Non-pigmented ciliary epithelial cell (primary cell): ENCODE measurements at places on chromosomes 16 and 17.
A peak's percentile ranks its signal among the peaks of the same experiment; 100 is the strongest.

- DNase-seq, result no peak
These were observed 7.1 kb upstream of the TM4SF5 start for GRCh38 chr17:4764595-4764994.

DNA sequence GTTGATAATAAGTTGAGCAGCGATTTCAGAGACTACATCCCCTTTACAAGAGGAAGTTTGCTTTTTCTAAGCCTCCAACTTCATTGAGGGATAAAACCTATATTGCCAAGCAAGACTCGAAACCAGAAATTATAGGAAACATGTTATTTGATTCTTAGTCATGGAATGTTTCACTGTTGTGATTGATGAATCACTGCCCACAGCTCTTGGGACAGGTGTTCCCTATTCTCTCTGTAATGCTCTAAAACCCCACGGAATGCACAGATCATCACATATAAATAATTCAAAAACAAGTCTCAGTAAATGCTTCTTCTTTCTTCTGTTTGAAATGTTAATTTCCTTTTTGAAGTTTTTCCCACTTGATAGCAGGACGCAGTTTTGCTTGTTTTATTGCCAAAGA is 809.5 kb upstream of the GOT2 start:
- DNase-seq, result peak; percentile 79

- no peak for DNase-seq
These were observed 92.1 kb downstream of the TBC1D16 start for GRCh38 chr17:79943347-79944241.

DNA sequence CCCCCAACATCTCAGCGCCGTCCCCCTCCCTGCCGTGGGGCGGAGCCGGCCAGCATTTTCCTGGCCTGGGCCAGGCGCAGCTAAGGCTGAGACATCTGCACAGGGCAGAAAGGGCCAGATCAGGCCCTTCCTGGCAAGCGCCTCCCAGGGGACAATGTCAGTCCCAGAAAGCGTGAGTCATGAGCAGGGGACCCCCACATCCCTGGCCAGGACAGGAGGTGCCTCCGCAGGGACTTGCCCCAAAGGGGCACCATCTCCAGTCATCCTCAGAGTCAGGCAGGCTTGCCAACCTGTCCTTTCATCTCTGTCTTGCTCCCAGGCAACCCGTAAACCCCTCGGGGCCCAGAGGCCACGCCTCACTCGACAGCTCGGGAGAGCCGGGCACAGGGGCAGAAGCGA is 43.2 kb downstream of the SOCS1 start:
- DNase-seq, result no peak

DNA sequence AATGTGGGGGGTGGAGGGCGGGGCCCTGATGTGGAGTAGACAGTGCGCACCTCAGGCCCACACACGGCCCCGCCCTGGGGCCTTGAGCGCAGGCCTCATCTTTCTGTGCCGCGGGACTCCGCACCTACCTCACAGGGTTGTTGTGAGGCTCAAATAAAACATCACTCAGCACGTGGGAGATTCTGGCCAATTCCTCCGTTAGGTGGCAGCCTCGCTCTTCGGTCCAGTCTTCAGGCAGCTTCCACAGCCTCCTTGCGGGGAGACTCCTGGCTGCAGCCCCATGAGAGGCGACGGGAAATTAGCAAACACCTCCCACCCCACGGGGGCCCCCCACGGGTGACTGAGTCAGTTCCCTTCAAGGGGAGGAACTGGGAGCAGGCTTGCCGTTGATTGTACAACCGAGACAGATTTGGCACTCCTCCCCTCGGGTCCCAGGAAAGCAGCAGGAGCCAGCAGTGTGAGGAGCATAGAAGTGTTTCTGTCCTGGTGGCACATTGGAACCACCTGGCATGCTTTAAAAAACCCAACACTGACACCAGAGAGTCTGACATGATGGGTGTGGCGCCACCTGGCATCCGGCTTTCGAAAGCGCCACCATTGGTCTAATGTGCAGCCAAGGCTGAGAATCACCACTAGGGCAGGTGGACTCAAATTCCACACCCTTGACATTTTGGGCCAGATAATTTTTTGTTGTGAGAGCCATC is 7.6 kb downstream of the MRM1 start:
- DNase-seq, result no peak

- no peak for DNase-seq
These were observed at the start of gene IGFBP4 for GRCh38 chr17:40443196-40443987. Gene IGFBP4 (plus strand): TSS chr17:40443450. CDS start chr17:40443736, 286 bp downstream.

- peak; percentile 41 for DNase-seq
These were observed 52.0 kb downstream of the CBFA2T3 start for GRCh38 chr16:88924834-88925539.

DNA sequence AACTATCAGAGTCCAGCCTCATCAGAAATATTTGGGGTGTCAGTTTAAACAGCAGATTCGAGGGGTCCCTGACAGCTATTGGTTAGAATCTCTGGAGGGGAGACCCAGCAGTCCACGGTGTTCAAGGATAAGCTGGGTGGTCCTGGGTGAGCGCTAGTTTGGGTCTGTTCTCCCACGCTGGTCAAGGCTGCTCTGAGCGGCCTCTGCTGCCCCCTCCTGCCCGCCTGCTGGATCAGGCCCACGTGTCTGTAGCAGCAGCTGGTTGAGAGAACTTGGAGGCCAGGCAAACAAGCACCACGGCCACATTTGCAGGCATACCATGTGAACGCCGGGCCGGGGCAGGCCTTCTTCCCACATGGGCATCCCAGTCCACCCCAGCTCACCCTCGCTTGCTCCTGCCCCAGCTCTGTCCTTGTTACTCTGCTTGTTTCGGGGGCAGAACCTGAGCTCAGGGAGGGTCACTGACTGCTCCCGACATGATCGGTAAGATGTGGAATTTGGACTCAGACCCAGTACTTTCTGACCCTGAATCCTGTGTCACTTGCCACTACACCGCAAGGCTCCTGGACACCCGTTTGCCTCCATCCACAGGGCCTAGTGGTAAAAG is 7.4 kb downstream of the FOXF1 start:
- DNase-seq, result no peak

- DNase-seq, result no peak
These were observed 11.6 kb downstream of the STH start for GRCh38 chr17:46010597-46011186.

GRCh38 chr17:31544186-31544585 is 152.7 kb downstream of the RAB11FIP4 start:
- no peak for DNase-seq
